ENCODE measurements at places on chromosomes 4 and X.

DNA sequence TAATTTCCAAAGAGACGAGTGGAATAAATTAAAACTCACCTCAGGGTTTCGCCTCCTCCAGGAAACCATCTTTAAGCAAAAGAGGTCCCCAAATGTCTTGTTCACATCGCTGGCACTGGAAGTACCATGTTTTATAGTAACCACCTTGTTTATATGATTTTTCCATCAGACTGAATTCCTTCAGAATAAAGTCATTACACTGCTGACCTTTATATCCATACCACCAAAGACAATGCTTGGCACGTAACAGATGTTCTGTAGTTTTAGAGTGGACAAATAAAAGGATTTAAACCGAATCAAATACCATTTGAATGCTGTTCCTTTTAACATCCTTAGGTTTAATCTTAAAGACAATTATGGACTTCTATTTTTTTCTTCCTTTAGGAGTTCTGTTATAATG lies 4.7 kb downstream of the NUDT6 start:
- DNase-seq: no peak

DNA sequence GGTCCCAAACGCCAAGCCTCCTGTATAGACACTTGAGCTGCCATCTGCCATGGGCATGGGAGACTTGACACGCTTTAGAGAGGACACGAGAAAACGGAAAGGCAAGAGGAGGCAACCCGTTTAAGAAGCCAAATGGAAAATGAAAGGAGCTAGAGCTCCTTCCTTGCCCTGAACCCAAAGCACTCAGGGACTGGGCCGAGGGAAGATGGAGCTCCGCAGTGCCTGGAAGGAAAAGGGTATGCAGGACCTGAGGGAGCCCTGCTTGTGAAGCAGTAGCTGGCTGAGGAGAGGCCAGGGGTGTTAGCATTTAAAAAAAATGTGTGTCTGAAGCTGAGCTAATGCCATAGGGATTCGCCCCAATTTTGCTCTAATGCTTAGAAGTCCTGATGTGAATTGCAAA lies 15.1 kb downstream of the MCF2 start:
- DNase-seq: no peak

GRCh38 chr4:155668707-155669220 lies 2.1 kb downstream of the GUCY1A1 start:
- no peak for DNase-seq

DNA sequence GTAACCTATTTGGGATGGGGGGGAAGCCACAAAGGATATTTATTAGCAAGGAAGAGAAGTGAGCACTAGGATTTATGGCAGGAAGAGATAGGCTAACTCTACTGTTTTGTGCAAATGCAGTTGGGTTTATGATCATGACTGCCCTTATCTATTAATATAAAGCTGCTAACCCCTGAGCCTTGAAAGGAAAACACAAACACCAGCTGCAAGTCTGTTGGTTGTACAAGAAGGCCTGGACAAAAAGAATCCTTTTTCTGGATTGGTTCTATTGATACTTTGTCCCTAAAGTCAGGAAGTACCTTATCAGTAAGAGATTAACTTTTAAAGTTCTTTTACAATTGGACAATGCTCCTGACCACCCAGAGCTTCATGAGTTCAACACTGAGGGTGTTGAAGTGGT lies 188.8 kb downstream of the LRBA start:
- DNase-seq: no peak

GRCh38 chr4:68960294-68961163 lies 8.9 kb upstream of the UGT2A3 start:
- no peak for DNase-seq

DNA sequence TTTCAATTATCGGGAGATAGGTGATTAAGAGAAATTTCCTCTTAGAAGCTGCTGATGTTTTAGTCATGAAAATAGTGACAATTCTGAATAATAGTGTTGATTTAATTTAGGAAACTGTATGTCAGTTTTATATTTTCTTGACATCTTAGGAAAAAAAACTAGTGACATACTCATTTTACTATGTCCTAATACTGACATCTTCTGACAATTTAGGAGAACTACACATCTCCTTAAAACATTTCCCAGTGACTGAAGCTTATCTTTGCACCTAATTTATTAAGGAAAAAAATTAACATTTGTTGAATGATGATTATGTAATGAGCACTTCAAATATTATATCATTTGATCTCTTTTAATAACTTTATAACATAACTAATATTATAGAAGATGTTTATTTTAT lies 42.0 kb upstream of the RBMXL3 start:
- DNase-seq: no peak

- no peak for DNase-seq
Measured at GRCh38 chr4:54144199-54144598, 44.2 kb downstream of the GSX2 start.

DNA sequence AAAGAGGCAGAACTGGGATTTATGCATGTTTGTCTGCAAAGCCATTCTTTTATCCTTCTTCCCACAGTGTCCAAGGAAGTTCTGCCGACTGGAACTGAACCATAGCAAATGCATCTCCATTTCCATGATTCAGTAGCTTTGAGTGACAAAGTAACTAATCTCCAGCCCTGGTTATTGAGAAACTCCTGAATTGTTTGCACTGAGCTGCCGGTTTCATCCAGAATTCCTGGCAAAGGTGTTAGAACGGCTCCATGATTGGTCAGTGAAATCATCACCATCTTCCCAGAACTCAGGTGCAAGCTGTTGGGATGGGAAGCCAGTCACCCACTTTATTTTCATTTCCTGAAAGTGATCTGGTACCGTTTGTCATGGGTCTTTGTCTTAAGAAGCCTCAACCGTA lies 47.0 kb upstream of the SLC34A2 start:
- no peak for DNase-seq

GRCh38 chr4:27293831-27294230 lies 433.2 kb downstream of the STIM2 start:
- DNase-seq: no peak

DNA sequence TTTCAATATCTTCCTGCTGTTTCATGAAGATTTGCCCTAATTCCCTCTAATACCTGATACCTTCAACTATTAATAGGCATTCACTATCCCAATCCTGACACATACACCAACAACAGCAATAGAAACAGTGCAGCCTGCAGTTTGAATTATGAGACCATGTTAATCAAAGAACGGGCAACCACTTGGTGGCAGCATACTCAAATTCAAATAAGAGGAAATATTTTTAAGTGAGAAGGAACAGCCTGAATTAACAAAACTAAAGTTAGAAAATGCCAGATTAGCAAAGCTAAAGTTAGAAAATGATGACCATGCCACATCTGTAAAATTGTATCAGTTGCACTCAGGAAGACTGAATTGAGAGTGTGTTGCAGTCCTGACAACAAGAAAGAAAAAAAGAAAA lies 204.9 kb downstream of the SMARCA1 start:
- no peak for DNase-seq

GRCh38 chr4:78776729-78777575 lies 802 bp downstream of the BMP2K start:
- peak; percentile 6 for DNase-seq

DNA sequence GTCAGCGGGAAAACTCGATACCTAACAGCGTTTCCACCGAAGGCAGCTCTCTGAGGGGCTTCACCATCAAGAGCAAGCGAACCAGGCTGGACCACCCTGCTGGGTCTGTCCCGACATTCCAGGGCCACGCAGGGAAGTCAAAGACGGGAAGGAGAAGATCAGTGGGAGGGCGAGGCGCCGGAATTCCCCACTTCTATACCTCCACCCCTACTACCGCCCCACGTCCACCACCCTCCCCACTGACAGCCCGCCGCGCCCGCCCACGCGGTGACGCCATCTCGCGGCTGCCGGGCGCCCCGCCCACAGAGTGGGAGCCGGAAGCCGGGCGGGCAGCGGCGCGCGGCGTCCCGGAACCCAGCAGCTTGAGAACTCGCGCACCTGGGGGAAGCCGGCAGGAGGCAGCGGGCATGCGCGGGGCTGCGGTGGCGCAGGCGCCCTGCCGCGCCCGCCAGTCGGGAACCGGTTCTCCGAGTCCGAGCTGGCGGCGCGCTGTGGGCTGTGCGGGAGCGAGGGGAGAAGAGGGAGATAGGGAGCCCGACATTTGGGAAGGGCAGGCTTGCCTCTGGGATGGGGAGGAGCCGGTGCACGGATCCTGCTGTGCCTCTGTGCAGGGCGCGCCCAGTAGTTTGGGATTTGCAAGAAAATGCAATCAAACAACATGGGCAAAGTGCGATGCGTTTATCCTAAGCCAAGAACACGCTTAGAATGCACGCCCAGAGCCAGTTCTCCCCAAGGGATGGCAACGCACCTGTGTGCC lies 3.2 kb upstream of the STIM2 start:
- DNase-seq: peak; percentile 83

GRCh38 chr4:8215001-8215427 lies 15.9 kb downstream of the SH3TC1 start:
- no peak for DNase-seq

DNA sequence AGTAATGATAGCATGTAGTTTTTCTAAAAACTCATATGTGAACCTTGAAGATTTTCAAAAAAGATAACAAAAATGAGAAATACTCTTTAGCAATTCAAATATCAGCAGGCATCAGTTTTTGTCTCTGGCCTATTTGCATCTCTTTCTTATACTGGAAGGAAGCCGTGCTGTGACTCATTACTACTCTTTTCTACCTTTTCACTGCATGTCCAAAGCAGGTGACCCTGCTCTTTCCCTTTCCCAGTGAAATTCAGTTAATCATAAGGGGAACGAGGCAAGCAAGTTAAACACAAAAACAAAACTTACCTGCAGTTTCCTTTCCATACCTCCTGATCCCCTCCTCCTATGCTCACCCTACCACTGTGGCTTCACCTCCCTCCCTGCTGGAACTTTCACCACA lies 9.3 kb downstream of the SPATA4 start:
- DNase-seq: no peak

DNA sequence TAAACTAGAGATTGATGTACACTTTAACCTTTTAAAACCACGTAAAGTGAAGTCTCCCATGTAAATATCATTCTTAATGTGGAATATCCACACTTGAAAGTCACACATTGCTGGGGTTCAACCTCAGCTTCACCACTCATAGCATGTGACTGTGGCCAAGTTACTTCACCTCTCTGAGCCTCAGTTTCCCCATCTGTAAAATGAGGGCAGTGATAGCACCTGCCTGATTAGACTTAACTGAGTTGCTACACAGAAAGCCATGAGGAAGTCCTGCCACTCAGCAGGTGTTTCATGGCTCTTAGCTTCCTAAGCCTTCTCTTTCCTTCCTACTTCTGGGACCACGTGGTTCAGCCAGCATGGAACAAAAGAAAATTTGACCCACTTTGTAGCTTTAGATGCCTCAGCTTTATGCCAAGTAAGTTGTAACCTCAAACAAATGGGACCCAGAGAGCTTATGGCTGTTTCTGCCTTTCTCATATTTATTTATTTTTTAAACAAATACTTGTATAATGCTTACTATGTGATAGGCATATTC lies 277.3 kb upstream of the KLF3 start:
- no peak for DNase-seq

- no peak for DNase-seq
Measured at GRCh38 chr4:103415801-103416200, 217.7 kb upstream of the CENPE start.

- no peak for DNase-seq
Measured at GRCh38 chr4:39466747-39467146, 7.9 kb downstream of the LIAS start.

- DNase-seq: no peak
Measured at GRCh38 chr4:102230194-102230593, 115.1 kb downstream of the SLC39A8 start.

DNA sequence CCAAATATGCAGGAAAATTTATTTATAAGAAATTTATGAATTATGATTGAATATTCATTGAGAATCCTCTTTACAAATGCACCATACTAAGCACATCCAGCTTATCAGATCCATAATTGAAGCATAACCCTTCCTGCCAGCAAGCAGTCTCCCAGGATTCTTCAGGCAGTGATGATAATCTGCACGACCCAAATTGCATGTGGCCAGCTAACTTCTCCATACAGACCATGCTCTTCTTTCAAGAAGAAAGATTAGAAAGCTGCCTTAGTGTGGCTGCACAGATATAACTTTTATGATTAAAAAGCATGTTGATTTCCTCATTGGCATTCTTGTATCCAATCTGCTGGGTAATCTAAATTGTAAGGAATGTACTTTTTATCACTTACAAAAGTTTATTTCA lies 3.3 kb upstream of the CBR4 start:
- DNase-seq: no peak

DNA sequence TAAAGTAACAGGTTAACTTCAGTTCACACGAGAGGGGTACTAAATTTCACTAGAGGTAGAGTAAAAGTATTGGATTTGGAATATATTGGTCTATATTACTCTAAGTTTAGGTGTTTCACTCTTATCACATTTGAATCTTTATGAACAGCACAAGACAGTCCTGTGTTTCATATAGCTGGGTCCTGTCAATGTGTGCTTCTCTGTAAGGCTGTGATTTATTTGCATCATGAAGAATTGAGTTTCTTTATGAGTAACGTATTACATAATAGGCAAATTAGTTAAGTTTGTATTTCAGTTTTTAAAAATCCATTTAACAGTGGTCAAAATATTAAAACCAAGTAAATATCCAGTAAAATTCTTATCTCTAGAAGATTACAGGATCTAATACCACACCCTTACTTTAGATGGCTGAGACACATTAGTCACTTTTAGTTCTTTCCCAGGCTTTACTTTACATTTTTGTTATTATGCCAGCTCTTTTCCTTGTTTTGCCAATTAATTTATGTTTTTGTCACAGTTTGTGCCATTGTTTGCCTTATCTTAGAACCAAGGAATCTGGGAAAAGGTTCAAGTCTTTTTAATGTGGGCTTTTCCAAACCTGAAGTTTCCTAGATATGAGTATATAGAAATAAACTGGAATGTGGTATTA lies 32.1 kb downstream of the NUDT6 start:
- no peak for DNase-seq

DNA sequence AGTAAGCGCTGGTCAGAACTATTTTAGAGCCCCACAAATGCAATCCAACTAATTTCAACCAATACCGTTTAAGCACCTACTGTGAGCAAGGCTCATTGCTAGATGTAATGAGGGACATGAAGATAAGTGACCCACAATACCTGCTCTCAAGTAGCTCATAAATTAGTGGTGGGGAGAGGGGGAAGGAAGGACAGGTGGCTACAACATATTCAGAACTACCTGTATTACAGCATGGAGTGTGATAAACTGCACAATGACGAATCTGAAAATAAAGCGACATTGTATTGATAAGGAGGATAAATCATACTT lies 311.6 kb upstream of the DIAPH2 start:
- DNase-seq: no peak

DNA sequence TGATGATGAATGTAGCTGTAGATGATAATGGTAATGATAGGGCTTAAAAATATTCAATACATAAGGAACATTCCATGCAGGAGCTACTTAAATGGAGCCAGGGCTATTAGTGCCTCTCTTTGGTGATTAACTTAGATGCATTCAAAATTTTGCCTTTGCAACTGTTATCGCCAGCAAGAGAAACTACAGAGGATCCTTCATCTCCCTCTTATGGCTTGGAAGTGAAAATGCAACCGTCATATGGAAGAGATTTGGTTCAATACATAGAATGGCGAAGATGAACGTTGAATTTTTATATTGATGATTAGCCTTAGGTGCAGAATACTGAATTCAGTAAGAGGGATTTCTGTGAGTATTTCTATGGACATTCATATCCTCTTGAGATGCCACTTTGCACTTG lies 134.5 kb upstream of the NLGN4X start:
- DNase-seq: no peak

- no peak for DNase-seq
Measured at GRCh38 chr4:87093443-87094123, 126.8 kb downstream of the KLHL8 start.

GRCh38 chr4:68599150-68599549 lies 23.0 kb upstream of the UGT2B17 start:
- DNase-seq: no peak
